ENCODE measurements at places on chromosomes 6 and 20.

DNA sequence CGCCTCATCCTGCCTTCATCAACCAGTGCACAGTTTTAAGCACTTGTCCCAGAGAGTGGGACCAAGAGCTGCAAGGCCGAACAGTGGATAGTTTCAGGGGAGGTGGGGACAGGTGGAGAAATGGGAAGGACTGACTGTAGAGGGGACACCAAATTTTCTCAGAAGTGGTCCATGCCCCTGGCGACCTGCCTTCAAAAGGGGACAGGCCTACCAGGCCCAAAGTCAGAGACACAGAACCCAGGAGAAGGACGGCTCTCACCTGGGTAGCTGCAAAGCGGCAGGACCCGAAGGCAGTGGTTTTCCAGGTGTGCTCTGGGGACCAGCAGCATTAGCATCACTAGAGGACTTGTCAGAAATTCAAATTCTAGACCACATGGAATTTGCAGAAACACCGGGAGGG lies 5.8 kb downstream of the TFEB start:
- no peak for DNase-seq

DNA sequence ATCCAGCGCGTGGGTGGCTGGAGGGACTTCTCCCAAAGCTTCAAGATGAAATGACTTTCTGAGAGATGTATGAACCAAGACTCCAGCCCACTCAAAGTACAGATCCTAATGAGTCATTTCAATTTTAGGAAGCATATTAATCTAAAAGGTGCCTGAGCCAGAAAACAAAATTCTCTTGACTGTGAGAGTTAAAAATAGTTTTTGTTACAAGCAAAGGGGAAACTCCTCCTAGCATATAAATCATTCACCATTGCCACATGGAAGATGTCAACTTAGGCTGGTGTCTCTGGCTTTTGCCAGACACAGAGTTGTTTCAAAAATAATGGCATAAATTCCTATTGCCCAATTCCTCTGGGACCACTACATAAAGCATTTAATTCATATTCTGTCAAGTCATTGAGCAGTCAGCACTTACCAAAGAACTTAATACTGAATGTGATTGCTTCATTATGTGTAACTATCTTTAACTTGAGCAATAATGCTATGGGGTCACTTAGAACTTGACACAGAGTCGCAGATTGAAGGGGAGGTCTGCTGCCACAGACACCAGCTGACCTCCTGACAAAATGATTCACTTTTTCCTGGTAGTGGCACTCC lies 280.6 kb downstream of the SLC35F1 start:
- DNase-seq: no peak

GRCh38 chr20:59559863-59560262 lies 44.5 kb upstream of the PHACTR3 start:
- DNase-seq: no peak

DNA sequence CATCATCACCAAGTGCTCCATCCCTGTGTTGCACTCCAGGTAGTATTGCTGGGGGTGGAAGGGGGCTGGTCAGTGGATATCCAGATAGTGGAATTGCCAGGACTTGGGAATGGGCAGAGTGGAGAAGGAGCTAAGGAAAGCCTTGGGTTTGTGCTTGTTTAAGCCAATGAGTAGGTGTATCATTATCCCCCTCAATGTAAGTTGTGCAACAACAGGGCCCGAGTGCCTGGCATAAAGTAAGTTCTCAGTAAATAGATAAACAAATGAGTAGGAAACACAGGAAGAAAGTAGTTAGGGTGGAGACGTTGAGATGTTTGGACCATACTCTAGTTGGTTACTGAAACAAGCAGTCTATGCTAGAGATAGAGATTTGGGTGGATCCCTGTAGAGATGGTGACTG lies 9.8 kb downstream of the CCND3 start:
- no peak for DNase-seq

- no peak for DNase-seq
These were observed 82.7 kb upstream of the FOXC1 start for GRCh38 chr6:1527073-1527457.

DNA sequence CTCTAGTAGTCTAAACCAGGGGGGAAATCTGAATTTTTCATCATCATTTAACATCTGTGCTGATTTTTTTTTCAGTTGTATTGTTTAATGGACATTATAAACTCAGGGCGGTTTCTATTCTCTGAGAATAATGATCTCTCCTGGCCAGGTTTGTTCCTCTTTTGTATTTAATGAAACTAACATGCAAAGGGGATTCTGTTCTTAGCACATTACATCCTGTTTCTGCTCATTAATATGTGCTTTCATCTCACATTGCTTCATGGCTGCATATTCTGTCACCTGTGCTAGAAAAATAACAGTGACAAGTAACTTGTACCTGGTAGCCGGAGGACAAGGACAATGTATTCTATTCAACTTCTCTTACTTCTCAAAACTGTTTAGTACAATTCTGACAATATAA lies 806 bp downstream of the HLA-DOB start:
- DNase-seq: no peak

GRCh38 chr6:150230832-150231524 lies 88.1 kb downstream of the PPP1R14C start:
- no peak for DNase-seq
